NK-92 treated with Interleukin-12 subunit alpha and Interleukin-12 subunit beta, amount 100 ng/mL, for 24 hours (cell line): ENCODE measurements at places on chromosomes 4 and X.
A peak's percentile ranks its signal among the peaks of the same experiment; 100 is the strongest.

- no peak for DNase-seq
Measured at GRCh38 chr4:4386736-4387392, at the start of gene NSG1. NSG1 (plus strand) TSS chr4:4387102; CDS start chr4:4387630, 528 bp downstream.

DNA sequence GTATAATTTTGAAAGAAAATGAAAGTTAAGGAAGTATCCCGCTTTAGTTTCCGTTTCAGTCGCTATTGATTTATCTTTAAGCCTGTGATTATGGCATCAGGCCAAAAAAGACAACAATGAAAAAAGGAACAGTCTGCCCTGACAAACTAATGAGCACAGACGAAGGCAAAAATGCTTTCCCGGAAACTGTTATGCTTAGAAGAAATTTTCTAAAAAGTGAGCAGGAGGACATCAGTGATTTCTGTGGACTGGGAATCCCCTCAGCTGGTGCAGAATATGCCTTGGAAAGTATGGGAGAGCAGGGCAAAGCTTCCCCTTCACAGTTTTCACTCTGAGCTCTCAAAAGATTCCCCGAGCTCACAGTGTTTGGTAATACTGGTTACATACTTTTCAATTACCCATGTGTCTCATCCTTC, 5.1 kb upstream of the CXCL10 start:
- DNase-seq = no peak

DNA sequence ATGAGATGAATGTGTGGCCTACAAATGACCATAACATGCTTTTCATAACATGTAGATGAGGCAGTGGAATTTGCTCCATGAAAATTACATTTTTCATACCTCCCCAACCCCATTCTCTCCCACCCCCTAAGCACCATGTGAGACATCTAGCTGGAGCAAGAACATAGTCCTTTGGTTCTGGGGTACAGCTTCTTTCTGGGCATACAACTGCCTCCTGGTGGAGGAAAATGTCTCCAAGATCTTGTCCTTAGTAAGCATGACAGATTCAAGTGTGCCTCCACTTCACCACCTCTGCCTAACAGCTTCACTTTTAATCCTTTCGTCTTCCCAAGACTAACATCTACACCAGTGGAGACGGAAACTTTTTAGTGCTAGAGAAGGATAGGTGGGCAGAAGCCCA, 8.0 kb downstream of the EXOC1L start:
- no peak for DNase-seq

DNA sequence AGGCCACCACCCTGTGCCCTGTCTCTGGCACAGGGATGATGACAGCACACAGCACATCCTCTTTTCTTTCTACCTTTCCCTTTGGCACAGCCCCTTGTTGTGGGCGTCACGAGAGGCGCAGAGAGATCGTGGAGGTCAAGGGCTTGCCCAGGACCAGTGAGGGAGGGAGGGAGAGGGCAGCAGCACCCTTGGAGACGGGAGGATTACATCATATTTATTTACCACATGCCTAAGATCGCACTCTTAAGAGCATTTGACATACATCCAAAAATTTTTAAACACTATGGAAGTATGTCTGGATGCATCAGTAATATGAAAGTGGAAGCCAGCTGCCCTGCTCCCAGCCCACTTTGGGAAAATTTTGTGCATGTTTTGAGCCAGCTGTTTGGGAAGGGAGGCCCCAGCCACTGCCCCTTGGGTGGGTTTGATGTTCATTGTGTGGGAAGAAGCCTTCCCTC, 12.7 kb downstream of the WFS1 start:
- no peak for DNase-seq

- no peak for DNase-seq
Measured at GRCh38 chrX:45031830-45032378, 158.9 kb downstream of the KDM6A start.

DNA sequence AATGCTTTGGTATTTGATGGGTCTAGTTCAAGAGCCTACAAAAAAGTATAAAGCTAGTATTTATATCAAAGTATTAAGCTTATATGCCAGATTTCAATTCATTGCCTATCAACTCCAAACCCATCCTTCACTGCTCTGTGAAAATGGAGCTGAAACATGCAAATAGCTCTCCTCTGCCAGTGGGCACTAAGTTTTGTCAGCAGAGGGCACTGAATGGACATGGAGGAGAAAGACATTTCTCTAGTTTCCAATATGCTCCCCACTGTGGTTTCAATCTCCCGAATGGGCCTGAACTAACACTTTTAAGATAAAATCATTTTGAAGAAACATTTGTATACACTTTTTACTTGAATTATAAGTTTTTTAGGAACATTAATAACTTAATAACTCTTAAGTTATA, 12.4 kb downstream of the PPID start:
- DNase-seq = no peak

- no peak for DNase-seq
Measured at GRCh38 chr4:20565075-20565721, 135.1 kb upstream of the PACRGL start.

- no peak for DNase-seq
Measured at GRCh38 chr4:180860089-180860720, 1383.0 kb upstream of the TENM3 start.

- no peak for DNase-seq
Measured at GRCh38 chr4:178316211-178316610, 874.0 kb upstream of the AGA start.

- DNase-seq = no peak
Measured at GRCh38 chr4:76690906-76691275, 207.1 kb downstream of the SOWAHB start.

GRCh38 chr4:127251423-127251822, 381.3 kb upstream of the INTU start:
- no peak for DNase-seq

DNA sequence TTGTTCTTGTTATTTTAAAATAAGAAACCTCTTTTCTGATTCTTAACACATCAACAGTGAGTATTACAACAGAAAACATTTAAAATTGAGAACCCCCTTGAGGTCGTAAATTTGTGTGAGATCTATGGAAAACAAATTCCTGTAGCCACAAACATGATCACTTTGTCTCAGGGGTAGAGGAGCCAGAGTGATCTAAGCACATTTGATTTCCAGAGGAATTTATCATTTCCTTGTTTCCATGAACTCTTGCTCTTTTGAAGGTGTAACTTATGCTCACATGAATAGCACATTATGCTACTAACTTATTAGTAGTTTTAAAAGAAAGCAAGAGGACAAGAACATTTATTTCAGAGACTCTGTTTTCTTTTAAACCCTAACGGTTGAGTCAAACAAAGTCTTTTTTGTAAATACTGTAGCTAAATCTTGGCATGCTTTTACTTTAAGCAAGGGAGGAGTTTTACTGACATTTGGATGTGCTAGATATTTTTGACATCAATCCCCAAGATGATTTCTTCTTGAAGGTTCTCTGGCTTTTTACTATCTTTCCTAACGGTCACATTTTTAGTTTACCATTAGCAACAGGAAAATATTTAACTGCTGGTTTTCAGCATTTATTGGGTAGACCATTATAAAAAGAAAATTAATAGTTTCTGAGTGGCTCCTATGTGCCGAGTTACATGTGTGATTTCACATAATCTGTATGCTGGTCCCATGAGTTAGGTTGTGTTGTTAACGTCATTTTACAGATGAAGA, 27.9 kb upstream of the ZCCHC12 start:
- DNase-seq = no peak

GRCh38 chr4:55524844-55525571, 21.7 kb downstream of the CLOCK start:
- DNase-seq = no peak

DNA sequence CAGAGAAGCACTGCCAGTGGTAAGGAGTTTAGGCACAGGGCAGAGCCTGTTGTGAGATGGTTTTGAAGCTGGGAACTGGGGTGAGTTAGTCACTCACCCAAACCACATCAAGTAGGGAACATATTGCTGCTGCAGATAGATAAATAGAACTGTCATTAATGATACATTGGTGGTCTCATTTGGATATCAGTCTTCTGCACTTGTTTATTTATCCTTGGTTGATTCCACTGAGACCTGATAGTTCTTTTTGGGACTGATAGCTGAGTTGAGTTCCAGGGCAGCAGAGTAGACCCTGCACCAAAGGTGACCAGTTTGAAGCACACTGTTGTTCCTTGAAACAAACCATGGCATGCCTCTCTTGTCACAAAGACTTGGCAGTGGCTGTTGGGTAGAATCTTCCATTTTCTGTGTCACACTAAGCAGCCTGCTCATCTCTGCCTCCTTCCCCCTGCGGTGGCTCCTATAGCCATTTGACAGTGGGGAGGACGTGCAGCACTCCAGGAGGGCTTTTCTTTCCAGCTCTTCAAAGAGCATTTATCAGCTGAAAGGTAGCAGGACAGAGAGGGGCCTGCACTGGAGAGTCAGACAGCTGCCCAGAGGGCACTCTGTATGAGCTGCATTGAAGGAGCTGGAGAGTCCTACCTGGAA, 59.7 kb upstream of the TMEM164 start:
- DNase-seq = no peak

GRCh38 chr4:140789759-140790158, 33.6 kb upstream of the TBC1D9 start:
- DNase-seq = no peak

GRCh38 chr4:60216752-60217151, 983.4 kb upstream of the ADGRL3 start:
- DNase-seq = no peak

- DNase-seq = no peak
Measured at GRCh38 chr4:14478504-14478903, 523.8 kb upstream of the CPEB2 start.

GRCh38 chrX:47321386-47321785, 49.0 kb upstream of the ZNF157 start:
- no peak for DNase-seq

- DNase-seq = no peak
Measured at GRCh38 chr4:158481811-158482210, 39.9 kb upstream of the RXFP1 start.

DNA sequence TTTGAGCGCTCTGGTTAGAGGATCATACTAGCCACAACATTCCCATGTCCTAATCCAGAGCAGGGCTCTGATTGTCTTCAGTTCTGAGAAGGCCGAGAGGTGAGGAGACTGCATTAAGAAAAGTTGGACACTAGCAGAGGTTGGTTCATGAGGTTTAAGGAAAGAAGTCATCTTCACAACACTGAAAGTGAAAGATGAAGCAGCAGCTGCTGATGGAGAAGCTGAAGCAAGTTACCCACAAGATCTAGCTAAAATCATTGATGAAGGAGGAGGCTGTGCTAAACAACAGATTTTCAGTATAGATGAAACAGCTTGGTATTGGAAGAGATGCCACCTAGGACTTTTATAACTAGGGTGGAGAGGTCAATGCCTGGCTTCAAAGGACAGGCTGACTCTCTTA, 36.8 kb downstream of the RAP1GDS1 start:
- no peak for DNase-seq

DNA sequence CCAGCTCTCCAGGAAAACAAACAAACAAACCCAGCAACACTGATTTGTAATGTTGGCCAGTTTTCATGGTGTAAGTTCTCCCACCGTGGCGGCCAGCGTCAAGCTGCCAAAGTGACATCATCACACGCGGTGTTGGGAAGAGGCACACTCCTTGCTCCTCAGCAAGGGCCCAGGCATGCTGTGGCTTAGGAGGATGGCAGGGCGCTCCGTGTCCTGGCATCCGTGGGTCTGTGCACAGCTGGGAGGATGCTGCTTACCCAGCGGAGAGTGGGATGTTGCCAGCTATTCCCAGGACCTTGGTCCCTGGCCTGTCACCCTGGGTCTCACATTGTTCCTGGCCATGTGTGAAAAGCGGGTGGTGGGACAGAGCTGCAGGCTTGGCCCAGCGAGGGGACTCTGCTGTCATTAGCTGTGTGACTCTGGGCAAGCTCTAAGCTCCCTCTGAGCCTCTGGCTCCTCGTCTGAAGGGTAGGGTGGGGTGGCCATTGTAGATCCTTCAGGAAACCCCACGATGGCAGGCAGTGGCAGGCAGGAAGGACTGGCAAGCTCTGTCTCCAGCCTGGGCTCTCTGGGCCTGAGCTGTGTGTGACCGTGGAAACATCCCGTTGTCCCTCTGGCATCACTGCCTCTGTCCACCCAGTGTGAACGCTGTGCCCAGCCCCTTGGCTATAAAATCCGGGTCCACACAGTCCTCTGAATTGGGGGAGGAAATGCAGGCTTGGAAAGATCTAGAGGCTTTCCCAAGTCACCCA, 10.8 kb downstream of the PSAPL1 start:
- no peak for DNase-seq

DNA sequence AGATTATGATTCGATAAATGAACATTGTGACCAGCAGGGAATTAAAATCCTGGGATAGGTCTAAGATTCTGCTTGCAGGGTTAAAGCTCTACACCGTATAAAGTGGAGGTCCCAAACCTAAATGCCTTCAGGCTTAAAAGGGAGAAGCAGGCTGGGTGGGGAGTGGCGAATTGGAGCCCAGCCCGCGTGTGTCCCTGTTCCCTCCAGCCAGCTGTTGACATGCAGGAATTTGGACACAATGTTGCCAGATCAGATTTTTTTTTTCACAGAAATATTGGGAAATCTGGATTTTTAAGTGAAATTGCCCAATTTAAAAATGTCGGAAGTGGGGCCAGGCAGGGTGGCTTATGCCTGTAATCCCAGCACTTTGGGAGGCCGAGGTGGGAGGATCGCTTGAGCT, 60.5 kb downstream of the ELF4 start:
- no peak for DNase-seq

GRCh38 chr4:102008711-102009110, 218.2 kb downstream of the BANK1 start:
- no peak for DNase-seq

- no peak for DNase-seq
Measured at GRCh38 chrX:13485167-13485566, 84.2 kb upstream of the EGFL6 start.

DNA sequence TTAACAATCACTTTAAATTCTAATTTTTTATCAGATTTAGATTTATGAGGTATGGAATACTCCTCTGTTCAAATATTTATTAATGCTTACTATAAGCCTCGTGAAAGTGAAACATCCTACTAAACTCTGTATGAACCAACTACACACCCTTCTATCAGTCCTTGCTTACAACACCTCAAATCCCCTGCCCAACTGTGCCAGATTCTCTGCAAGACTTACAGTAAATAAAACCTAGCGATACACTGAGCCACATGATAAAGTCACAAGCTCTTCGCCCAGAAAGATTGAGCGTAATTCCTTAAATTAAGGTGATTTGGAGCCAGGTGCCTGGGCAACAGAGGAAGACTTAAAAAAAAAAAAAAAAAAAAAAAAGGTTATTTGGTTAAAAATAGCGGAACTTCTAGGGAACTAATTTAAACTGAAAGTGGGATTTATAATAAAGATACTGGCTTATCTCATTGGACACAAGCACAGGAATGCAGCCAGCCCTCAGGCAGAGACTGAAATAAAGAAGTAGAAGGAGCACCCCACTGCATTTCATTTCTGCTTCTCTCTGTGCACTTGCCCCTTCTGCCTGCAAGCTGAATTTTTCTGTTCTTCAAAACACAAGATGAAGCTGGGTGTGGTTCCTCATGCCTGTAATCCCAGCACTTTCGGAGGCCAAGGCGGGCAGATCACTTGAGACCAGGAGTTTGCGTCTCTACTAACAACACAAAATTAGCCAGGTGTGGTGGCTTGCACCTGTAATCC, 17.5 kb upstream of the C4orf36 start:
- DNase-seq = no peak

GRCh38 chr4:104859601-104860237, 287.0 kb upstream of the TET2 start:
- DNase-seq = no peak

- no peak for DNase-seq
Measured at GRCh38 chrX:143683486-143683885, 37.1 kb downstream of the SPANXN2 start.

GRCh38 chr4:26197018-26197779, 123.6 kb upstream of the RBPJ start:
- peak; percentile 81 for DNase-seq
